H9 (cell line): ENCODE measurements at places on chromosomes 12 and 14. TPM values are rescaled to one million over a fixed set of nuclear protein-coding genes. Genes with fewer than 3 reads are reported as not detected.

Gene SOCS4
- total RNA-seq: 37.5 and 38.5 TPM in 2 replicates

Gene OR5AU1
- total RNA-seq: not detected in 2 replicates

Gene SRRM4
- total RNA-seq: 1.1 and 1.4 TPM in 2 replicates

Gene RHNO1
- 36.4 and 36.7 TPM in 2 replicates for total RNA-seq

Gene ACTR10
- total RNA-seq: 38.4 and 41.0 TPM in 2 replicates

Gene THAP2
- total RNA-seq: 2.5 and 3.7 TPM in 2 replicates

Gene EFCAB11
- 17.4 TPM in 2 replicates for total RNA-seq

Gene SYNDIG1L
- total RNA-seq: 0.22 and 0.33 TPM in 2 replicates

Gene MYRFL
- total RNA-seq: 0.57 and 0.64 TPM in 2 replicates

Gene FGF6
- not detected in 2 replicates for total RNA-seq
